ENCODE measurements at places on chromosomes 4 and X.
A peak's percentile ranks its signal among the peaks of the same experiment; 100 is the strongest.

GRCh38 chrX:155544881-155545280, 67.9 kb downstream of the TMLHE start:
- no peak for DNase-seq

- DNase-seq, result no peak
These were observed 31.9 kb downstream of the REPS2 start for GRCh38 chrX:16978193-16978984.

- DNase-seq, result peak; percentile 10
These were observed 752 bp downstream of the FRAS1 start for GRCh38 chr4:78057600-78058550.

DNA sequence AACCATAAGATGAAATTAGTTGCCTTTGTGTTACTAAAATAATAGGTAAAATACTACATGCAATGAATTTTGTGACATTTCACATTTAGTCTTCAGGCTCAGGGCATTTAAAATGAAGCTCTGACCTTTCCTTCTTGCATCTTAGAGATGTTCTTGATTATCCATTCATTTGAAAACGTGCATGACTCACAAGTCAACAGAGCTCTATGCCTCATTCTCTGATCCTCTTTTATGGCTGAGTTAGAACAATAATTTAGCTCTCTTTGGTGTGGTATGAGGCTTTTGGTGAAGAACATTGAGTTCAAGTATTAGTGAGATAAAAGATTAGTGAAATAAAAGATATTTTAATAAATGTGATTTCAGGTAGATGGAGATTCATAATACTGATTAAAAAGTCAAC, 66.5 kb downstream of the TIGD2 start:
- no peak for DNase-seq

DNA sequence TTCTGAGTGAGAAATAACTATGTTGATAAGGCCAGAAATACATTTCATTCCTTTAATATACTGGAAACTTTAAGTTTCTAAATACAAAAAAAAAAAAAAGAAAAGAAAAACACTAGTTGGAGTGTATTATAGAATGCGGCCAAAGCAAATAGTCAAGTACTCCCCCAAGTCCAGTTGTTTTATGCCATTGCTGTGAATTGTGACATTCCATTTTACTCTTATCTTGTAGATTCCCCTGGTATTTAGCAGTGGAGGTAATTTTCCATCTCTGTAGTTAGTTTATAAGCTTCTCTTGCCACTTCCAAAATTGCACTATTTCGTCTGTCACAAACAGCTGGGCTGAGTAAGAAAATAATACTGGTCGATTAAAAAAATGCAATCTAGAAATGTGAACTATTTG, 426.0 kb downstream of the PCDH18 start:
- DNase-seq, result no peak

GRCh38 chr4:89298788-89299152, 8.8 kb downstream of the GPRIN3 start:
- DNase-seq, result no peak

DNA sequence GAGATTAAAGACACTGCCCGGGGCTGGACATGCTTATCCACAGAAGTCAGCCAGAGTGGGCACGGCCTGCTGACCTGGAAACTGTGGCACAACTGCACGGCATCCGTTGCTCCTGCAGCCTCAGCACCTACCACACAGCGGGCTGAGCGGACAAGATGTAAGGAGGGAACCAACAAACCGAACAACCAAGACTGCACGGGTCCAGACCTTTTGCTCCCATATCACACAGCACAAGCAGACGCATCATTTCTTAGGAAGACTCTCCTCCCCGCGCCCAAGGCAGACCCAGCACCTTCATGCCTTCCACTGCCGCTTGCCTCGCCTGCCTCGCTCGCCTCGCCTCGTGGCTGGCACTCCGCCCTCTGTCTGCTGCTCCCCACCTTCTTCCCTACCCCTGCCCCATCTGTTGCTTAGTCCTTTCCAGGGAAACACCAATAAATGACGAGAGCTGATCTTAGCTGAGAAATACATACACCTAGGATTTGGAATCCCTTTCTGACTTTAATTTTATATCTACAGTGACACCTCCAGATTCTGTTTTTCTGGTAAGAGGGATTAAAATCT, 79.0 kb downstream of the AFAP1 start:
- DNase-seq, result no peak

- DNase-seq, result no peak
These were observed 2.4 kb upstream of the L1CAM start for GRCh38 chrX:153888344-153888743.

GRCh38 chr4:31204874-31205273, 484.7 kb downstream of the PCDH7 start:
- DNase-seq, result no peak

GRCh38 chrX:34873500-34874225, 68.9 kb upstream of the FAM47B start:
- DNase-seq, result no peak

- no peak for DNase-seq
These were observed 10.4 kb downstream of the OGT start for GRCh38 chrX:71543316-71543715.

DNA sequence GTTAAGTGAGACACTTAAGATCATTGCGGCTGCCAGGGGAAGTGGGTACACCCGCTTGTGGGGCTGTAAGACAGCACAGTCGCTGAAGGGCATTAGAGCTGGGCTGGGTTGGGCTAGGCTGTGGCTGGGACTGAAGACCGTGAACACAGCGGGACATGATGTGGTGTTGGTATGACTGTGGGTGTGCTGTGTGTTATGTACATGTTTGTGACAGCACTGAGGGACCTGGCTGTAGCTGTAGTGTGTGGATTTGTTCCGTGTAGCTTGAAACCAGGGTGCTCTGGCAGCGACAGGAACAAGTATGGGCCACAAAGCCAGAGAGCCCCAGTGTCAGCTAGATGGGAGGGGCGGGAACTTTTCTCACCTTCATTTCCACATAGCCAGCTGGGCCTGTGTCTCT, 82.1 kb downstream of the NHSL2 start:
- DNase-seq, result peak; percentile 71

DNA sequence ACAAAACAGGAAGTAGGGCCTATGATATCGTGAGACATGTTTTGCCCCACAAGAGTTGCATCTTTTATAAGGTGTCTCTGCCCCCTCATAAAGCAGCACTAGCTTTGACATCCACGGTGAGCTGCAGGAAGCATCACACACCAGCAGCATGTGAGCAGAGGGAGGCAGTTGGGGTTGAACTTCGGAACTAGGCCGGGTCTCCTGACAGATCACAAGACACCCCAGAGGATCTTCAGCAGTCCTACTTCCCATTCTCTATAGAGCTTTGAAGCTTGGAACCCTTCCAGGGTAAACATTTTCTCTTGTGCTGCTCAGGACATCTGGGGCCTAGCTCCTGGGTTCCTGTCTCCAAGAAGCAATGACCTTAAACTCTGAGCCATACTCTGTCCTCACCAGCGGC, 27.5 kb downstream of the YY2 start:
- no peak for DNase-seq

DNA sequence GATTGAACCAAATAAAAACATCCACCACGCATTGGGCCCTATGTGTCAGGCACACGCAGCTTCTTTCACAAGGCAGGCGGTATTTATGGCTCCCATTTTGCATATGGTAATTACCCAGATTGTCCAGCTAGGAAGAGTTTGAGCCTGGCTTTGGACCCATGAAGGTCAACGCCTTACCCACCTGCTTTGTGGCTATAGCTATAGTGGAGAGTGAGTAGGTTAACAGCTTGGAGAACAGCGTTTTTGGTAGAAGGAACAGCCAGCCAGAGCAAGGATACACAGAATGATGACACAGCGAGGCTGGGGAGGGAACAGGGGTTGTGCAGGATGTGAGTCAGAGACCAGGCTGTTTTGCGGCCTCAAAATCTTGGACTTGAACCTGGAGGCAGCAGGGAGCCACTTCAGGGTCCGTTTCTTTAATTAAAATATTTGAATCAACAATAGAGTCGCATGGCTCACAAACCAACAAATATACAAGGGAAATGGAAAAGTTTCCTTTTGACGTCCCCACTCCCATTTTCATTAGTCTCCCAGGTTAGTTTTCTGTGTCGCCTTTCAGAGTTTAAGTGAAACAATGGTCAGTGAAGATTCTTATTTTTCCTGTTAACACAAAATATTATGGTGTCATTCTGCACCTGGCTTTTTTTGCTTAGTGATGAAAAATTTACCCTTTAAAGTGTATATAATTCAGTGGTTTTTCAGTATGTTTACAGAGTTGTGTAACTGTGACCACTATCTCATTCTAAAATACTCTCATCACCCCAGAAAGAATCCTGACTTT, 118.2 kb upstream of the STX18 start:
- DNase-seq, result no peak

GRCh38 chrX:122591546-122591945, 592.5 kb upstream of the GRIA3 start:
- DNase-seq, result no peak

GRCh38 chr4:167117273-167117672, 117.0 kb downstream of the SPOCK3 start:
- DNase-seq, result no peak

DNA sequence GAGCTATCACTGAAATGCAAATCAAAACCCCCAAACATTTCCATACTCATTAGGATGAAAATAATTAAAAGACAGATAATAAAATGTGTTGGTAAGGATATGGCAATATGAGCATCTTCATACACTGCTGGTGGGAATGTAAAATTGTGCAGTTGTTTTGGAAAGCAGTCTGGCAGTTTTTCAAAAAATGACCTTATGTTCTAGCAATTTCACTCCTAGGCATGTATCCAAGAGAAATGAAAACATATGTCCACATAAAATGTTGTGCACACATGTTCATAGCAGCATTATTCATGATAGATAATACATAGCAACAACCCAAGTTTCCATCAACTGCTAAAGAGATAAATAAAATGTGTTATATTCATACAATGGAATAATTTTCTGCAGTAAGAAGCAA, 14.8 kb upstream of the GPRASP2 start:
- DNase-seq, result no peak

DNA sequence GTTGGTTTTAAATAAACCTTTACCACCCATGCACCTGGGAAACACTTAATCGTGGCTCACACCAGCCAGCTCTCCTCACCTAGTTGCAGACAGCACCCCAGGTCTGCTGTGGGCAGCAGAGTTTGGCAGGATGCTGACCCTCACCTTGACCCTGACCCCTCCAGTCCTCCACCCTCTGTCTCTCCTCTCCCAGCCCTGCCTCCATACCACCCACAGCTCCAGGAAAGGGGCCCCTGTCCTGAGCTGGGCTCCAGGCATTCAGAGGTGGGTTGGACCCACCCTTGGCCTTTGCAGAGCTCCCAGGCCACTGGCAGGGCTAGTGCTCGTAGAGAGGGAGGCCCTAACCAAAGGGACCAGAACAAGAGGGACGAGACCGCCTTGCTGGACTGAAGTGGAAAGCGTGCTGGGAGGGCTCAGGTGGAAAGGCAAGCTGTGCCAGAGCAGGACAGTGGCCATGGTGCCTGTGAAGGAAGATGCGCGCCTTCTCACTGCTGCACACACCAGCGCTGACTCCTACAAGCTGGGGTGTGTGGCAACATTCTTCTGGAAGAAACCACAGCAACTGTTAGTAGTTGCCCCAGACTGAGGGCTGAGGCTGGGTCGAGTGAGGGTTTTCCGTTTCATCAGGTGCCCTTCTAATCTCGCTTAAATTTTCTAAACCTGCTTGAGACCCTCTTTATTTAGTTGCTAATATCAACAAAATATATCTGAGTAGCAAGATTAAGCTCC, 10.7 kb upstream of the S100P start:
- DNase-seq, result no peak

DNA sequence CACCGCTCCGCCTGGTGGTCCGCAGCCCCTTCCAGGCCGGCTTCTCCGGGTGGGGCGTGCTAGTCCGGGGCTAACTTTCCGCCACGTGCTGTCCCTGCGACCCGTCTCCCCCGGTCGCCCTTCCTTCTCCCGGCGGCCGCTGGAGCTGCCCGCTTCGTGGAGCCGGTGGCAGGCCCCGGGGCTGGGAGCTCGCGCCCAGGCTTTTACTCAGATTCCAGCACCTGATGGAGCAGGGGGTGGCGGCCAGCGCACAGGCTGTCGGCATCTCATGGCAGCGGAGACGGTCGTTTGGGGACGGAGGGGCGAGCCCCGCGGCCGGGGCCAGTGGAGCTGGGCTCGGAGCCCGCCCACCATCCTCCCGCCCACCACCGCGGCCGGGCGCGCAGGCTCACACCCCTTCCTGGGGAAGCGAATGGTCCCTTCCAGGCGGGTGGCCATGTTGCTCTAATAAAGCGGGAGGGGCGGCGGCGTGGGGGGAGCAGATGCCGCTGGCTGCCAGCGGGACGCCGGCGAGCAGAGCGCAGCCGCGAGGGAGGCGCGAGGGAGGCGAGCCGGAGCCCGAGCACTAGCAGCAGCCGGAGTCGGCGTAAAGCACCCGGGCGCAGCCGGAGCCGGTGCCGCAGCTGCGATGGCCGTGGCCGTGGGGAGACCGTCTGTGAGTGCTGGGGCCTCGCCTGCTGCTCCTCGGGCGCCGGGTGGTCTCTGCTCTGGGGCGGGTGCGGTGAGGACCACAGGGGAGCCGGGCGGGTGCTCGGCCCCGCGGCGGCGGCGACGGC, at the start of gene SEPTIN11:
SEPTIN11 (plus strand) TSS at position 477 of the 776 bp plus-strand sequence; CDS start at position 629, 152 bp downstream.
- peak; percentile 83 for DNase-seq

- no peak for DNase-seq
These were observed 795 bp downstream of the DCAF12L1 start for GRCh38 chrX:126551725-126552312.

DNA sequence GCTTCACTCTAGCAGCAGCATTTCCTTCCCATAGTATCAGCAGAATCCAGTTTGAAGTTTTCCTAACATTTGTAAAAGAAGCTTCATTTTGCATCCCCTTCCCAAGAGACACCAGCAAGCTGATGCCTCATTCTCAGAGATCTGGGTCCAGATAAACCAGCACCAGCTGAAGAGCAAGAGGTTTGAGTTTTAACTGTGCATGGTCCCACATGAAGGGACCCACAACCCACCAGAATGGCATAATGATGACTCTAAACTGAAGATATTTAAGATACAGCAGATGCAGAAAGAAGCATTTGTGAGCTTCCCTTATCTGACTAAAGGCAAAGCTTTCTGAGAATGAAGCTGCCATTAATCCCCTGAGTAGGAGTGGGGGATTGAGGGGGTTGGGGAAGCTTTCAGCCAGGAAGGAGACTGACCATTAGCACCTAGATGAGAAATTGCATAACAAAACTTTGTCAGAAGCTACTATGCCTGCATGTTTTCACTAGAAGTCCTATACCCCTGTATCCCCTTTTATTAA, 18.6 kb downstream of the NUDT6 start:
- no peak for DNase-seq

GRCh38 chr4:38710053-38710452, 46.1 kb downstream of the KLF3 start:
- DNase-seq, result no peak

- DNase-seq, result no peak
These were observed 293.2 kb downstream of the PRR32 start for GRCh38 chrX:127112726-127113125.

GRCh38 chr4:30056016-30056766, 664.0 kb upstream of the PCDH7 start:
- DNase-seq, result no peak

DNA sequence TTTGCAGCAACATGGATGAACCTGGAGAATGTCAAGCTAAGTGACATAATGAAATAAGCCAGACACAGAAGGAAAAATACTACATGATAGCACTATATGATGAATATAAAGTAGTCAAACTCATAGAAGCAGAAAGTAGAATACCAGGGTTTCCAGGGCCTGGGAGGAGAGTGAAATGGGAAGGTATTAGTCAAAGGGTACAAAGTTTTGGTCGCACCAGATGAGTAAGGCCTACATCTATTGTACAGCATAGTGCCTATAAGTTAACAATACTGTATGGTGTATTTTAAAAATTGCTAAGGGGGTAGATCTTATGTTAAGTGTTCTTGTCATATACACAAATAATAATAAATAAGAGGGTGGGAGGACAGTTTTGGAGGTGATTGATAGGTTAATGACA, 41.5 kb downstream of the ENOX2 start:
- no peak for DNase-seq

- no peak for DNase-seq
These were observed 265.7 kb downstream of the RAB28 start for GRCh38 chr4:13218326-13218958.
